ENCODE measurements at places on chromosomes 12 and 14.

DNA sequence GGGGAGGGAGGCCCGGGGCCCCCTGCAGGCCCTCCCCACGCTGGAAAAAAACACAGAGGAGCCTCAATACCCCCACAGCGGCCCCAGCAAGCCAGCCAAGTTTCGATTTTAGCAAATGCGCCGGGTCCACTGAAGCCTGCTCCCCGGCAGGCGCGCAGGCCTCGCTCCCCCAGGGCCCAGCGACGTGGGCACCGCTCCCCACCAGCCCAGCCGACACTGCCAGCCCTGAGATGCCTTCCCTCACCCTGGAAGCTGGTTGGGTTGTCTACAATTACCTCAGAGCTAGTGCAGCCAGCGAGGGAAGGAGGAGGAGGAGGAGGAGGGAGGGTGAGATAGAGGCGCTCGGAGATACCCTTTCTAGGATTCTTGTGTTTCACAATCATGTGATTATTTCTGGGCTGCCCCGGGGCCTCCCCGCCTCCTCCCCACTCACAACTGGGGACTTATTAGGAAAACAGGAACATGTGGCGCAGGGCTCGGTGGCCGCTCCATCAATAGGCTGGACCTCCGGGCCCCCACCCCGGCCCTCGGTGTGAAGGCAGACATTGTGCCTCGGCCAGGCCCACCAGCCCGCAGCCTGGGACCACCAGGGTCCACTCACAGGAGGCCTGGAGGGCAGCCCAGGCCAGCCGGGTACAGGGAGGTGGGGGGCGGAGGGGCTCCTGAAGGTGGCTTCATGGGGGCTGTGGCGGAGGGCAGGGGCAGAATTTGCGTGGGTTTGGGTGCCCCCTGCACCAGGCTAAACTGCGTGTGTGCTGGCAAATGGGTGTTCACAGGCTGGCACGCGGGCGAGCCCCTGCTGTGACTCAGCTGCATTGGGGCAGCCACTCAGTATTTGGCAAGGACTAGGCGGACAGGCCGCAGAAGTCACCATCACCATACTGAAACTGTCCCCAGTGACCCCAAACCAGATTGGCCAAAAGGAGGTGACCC lies 109.9 kb downstream of the NCOR2 start:
- DNase-seq, result peak; percentile 64

DNA sequence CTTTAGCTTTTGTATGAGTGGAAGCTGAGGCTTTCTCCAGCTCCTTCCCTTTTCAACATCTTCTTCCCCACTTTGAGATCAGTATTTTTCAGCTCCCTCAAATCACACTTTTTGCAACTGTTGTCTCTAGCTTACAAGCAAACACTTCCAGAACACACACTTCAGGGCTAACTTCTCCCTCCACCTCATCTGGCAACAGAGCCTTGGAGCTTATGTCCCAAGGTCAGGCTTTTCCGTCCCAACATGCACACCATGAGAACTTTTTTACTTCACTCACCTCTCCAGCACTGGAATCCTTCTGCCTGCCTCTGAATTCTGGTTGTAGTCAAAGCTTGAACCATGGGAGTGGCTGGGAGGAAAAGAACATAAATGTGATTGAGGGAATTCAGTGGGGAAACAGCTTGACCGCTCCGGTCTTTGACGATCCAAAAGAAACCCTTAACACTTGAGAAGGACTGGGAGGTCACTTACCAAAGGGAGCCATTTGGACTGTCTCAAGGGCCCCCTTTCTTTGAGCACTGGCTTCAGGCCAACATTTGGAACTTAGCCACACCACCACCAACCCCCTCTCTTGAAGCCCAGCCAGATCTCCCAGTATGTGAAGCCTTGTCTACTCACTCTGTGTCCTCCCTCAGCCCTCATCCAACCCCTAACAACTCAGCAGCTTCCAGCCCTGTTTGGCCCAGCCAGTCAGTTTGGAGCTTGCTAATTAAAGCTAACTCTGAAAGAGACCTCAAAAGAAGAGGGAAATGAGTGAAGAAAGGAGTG lies 3.9 kb upstream of the BLOC1S1 start:
- DNase-seq, result no peak

- DNase-seq, result peak; percentile 49
Observed at GRCh38 chr12:62654326-62655241, 188.0 kb downstream of the MON2 start.

DNA sequence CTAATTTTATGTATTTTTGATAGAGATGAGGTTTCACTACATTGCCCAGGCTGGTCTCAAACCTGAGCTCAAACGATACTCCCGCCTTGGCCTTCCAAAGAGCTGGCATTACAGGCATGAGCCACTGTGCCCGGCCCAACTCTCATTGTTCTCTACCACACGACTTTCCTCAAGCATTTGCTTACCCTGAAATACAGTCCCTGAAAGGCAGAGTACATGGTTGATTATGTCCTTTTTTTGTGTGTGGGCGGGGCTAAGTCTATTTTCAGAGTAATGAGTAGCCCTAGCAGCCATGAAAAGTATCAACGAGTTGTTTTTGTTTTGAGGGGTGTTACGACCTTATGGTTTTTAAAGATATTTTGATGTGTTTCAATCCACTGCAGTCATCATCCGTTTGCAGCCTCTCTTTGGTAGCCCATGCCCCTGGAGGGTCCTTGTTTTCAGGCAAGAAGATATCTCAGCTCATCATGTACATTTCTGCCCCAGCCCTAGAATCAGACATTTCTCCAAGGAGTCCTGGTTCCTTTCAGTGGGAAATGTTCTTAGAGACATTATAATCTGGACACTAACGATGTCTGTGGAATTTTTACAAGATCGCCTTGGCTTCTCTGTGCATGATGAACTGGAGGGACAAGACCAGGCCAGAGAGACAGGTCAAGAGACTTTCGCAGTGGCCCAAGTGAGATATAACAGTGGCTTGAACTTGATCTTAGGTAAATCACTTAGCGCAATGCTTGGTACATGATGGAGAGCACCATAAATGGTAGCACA lies 8.7 kb downstream of the ACACB start:
- no peak for DNase-seq

DNA sequence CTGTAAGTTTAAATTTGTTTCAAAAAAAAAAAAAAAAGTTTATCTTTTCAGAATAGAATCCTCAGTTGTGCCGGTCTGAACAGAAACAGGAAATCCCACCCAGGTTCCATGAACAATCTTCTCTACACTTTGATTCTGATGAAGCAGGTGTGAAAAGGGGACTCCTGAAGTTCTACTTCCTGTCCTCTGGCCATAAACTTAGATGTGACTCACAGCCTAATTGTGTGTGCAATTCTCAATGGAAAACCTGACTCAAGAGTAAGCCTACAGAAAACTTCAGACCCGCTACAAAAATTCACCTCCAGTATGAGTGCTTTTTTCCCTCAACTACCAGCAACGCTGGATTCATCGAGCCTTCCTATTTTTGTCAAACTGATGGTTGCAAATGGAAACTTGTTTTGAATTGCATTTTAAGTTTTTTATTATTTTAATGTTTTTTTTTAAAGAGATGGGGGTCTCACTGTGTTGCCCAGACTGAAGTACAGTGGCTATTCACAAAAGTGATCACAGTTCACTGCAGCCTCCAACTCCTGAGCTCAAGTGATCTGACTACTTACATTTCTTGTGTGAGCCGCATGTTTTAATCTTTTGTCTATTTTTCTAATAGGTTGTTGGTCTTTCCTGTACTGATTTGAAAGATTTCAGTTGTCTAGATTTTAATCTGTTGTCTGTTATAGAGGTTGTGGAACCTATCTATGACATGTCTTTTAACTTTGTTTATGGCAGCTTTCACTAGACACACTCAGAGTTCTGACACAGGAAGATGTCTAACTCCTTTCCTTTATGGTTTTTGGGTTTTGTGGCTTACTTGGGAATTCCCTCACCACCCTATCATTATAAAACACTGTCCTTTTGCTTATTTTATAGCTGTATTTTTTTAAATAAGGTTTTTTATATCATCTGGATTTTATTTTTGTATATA lies 37.6 kb downstream of the ATG14 start:
- peak; percentile 41 for DNase-seq

GRCh38 chr12:97017213-97017612 lies 110.2 kb downstream of the NEDD1 start:
- no peak for DNase-seq

- DNase-seq, result peak; percentile 83
Observed at GRCh38 chr12:7989827-7990491, 42.6 kb upstream of the FOXJ2 start.

- DNase-seq, result no peak
Observed at GRCh38 chr14:49733836-49734235, 34.1 kb upstream of the KLHDC2 start.

- DNase-seq, result no peak
Observed at GRCh38 chr14:44940944-44941343, 20.8 kb downstream of the KLHL28 start.

- DNase-seq, result no peak
Observed at GRCh38 chr14:94045563-94046345, 19.6 kb downstream of the OTUB2 start.

DNA sequence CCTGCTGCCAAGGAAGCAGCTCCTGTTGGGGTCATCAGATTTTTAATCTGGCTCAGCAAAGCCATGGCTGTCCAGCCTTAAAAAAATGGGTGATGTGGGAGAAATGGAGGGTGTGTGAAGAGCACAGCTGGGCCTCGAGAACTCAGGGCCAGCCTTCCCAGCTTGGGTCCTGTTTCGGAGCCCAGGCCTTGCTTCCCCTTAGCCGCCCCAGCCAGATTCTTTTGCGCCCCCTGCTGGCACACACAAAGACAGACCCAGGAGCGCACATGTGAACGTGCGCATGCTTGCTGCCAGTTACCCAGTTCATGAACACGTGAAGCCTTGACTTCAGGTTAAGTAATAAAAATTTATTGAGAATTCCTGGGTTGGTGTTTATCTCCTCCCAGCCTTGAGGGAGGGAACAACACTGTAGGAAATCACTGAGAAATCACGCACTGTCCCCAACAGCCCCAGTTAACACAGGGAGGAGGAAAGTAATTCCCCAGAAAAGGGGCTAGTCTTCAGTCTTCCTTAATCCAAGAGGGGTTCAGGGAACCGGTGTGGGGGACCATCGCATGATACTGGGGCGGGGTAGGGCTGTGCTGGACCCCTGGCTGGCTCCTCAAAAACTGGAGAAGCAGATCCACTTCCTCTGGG lies 5.3 kb downstream of the PHB2 start:
- DNase-seq, result peak; percentile 93

DNA sequence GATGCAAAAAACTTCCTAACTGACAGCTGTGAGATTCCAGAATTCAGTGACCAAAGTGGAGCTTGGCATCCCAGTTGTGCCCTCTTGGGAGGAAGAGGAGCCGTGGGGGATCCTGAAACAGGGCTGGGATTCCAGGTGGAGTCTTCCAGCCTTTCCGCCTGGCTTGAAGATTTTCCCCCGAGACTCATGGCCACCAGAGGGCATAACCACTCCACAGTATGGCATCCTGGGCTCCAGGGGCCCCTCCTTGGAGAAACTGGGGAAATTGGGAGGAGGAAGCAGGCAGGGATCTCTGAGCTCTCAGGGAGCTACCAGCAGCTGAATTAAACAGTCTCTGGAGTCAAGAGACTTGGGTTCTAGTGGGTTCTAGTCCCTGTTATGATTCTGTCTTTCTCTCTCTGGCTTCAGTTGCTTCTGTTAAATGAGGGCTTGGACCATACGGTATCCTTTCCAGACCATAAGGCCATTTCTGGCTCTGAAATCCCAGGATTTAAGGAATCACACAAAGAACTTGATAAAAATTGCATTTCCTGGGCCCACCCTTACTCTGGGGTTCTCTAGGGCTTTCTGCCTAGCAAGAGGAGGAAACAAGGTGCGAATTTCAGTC lies 2.6 kb upstream of the TAMALIN start:
- no peak for DNase-seq

GRCh38 chr14:79564371-79564770 lies 646.9 kb downstream of the DIO2 start:
- no peak for DNase-seq

GRCh38 chr14:94971750-94972149 lies 185.6 kb downstream of the DICER1 start:
- DNase-seq, result no peak

DNA sequence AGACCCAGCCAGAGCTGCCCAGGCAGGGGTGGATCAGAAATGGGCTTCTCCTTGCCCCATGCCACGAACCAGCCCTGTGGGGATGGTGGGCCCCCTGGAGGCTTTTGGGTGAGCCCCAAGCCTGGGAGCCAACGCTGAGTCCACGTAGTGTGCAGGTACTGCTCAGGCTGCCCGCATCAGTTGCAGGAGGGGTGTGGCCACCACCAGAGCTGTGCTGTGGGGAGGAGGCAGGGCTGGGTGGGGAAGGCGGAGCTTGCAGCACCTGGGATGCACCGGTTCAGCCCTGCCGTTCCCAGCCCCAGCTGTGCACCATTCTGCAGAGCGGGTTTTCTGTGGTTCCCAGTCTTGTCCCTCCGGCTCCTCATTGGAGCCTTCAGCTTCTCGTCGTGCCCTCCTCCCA lies 36.3 kb downstream of the IL31 start:
- no peak for DNase-seq

DNA sequence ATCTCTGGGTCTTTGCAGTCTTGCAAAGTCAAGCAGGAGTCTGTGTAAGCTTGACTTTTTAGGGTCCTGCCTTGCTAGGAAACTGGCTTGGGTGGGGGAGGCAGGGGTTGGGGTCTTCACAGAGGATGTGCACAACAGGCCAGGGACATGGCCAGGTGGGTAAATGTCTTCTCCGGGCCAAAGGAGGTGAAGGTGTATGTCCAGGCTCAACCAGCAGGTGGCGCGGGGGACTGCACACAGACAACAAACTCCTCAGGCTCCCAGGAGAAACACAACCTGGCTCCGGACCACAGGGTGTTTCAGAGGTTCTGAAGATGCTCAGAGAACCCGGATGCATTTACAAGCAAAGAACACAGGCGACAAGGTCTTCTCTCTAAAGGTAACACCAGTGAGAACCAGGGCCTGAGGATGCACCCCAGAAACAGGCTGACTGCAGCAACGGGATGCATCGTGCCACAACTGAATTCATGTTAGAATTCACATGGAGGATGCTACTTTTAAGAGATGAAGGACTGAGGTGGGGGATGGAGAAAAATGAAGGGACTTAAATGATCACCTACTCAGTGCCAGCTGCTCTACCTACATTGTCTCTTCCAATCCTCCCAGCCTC lies 56.0 kb downstream of the PLEKHG3 start:
- DNase-seq, result peak; percentile 75

DNA sequence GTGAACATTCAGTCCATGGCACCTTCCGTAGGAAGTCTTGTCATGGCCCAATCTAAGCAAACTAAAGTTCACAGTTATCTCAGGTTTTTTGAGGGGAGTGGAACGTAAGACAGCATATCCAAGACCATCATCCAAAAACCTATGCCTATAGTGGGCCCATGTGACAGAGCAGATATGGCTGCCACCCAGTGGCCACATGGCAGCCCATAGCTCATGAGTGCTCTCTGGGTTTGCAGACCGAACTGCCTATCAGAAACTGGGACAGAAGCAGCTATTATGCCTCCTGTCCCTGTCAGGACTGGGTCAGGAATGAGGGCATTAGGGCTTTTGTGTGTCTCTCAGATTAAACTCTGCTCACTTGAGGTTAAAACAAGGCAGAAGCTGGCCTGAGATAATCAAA lies 503.7 kb downstream of the NRXN3 start:
- no peak for DNase-seq
